T-helper 9 cell (primary cell): ENCODE measurements at places on chromosomes 6 and 20.

GRCh38 chr6:165668951-165669350, 5.9 kb upstream of the PDE10A start:
- no peak for DNase-seq

DNA sequence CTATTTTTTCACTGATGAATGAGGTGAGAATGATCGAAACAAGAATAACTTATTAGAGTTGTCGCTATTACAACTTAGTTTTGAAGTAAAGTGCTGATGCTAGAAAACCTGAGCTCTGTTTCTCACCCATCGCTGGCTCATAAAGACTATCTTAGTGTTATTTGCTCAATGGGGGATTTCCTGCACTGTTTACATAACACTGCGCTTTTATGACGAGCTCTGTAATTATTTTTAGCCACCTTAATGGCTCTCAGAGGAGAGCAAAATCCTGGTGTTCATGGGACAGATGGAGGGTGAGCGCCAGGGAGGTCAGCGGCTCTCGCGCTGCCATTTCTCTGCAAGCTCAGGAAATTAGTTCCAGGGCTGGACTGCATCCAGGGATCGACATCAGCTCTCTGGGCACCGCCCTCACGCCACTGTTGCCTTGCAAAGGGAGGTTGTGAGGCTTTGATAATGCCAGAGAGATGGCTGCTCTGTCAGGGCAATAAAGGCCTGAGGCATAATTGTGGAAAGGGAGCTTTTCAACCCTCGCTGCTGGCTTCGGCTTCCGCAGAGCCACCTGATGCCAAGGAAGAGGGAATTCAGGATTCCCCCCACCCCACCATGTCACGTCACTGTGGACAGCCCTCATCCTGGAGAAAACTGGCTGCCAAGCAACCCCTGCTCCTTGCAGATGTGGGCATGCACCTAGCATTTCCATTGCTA, 72.0 kb downstream of the DACT2 start:
- DNase-seq = no peak

- DNase-seq = no peak
These were observed 123.4 kb downstream of the MAFB start for GRCh38 chr20:40565682-40566040.

- no peak for DNase-seq
These were observed 851.4 kb upstream of the CITED2 start for GRCh38 chr6:140225701-140226436.

DNA sequence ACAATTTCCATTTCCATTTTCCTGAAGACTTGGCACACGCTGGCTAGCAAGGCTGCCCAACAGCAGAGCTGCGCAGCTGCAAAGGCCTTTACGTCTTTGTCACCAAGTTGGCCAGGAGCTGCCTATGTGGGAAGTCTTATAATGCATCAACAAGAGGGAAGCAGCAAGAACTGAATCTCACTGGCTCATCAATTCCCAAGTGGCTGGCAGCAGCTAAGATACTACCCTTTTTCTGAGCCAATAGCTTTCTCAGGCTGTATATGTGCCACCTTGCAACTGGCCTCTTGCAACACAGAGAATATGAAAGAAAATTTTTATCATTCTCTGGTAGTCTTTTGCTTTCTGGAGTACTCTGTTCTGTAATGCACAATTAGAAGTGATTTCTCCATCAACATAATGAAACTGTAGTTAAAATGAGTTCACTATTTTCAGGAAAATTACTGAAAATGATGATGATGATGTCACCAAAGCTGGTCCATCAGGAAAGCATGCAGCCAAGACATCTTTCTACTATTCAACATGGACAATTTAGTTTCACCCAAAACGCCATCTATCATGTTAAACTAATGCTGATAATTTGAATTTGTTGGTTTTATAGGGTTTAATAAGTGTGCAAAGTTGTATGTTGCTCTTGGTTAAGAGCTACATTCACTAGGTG, 97.3 kb upstream of the FOXA2 start:
- DNase-seq = no peak

DNA sequence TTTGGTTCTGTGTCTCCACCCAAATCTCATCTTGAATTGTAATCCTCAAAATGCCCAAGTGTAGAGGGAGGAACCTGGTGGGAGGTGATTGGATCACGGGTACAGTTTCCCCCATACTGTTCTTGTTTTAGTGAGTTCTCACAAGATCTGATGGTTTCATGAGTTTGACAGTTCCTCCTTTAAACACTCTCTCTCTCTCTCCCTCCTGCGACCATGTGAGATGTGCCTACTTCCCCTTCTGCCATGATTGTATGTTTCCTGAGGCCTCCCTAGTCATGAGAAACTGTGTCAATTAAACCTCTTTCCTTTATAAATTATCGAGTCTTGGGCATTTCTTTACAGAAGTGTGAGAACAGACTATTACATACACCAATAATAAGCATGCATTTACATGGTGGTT, 12.1 kb upstream of the EYS start:
- DNase-seq = no peak

DNA sequence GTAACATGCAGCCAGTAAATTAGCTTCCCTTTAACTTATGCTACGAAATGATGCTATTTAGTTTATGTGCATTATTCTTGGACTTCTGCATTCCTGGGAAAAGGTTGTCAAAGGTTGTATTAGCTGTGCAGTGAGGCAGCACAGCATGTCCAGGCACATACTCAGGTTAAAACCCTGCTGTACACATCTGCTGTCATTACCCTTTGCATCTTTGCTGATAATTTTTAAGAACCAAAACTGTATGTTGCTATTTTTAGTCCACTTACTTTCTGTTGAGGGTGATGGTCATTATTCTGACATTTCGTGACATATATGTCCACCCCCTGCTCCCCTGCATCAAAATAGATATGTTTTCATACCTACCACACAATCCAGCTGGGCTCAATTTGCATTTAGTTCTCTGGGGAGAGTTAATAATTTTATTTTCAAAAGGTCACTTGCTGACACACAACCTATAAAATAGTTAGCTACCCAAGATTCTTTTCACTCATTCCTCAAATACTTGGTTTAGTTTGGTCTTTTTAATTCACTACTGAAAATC, 142.5 kb upstream of the SPACA1 start:
- no peak for DNase-seq

GRCh38 chr6:161792851-161793493, 519.1 kb upstream of the AGPAT4 start:
- no peak for DNase-seq

- no peak for DNase-seq
These were observed 150.4 kb downstream of the CFAP61 start for GRCh38 chr20:20202768-20203167.

DNA sequence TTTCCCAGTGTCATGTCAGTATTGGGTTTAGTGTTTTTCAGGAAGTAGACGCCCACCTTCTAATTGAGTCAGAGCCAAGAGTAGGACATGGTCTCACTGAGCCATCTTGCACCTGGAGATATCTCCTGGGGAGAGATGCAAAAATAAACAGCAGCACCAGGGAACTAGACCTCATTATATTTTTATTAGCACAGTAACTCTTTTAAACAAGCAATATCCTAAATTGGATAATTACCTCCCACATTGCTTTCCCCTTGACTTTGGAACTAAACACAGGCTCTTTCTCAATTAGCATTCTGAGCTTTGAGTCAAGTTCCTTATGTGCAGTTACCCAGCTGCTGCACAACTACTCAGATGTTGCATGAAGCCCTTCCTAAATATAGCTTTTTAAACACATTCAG, 175.4 kb downstream of the IBTK start:
- DNase-seq = no peak

DNA sequence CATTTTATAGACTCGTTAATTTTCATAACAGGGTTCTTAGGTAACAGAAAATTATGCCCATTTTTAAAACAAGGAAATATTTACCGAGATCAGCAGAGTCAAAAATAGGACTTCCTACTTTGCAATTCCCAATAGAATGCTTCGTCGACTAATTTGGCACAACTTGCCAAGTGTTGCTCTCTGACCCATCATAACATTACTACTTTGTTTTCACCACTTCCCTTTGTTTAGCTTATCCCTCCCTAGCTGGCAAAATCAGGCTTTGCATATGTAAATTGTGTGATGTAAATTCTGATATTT, 914 bp upstream of the RANBP9 start:
- DNase-seq = no peak

GRCh38 chr20:4086771-4087687, 71.7 kb upstream of the RNF24 start:
- no peak for DNase-seq

- DNase-seq = no peak
These were observed 20.2 kb upstream of the CD93 start for GRCh38 chr20:23106271-23106851.

- no peak for DNase-seq
These were observed 41.2 kb upstream of the EZR start for GRCh38 chr6:158860279-158860865.

DNA sequence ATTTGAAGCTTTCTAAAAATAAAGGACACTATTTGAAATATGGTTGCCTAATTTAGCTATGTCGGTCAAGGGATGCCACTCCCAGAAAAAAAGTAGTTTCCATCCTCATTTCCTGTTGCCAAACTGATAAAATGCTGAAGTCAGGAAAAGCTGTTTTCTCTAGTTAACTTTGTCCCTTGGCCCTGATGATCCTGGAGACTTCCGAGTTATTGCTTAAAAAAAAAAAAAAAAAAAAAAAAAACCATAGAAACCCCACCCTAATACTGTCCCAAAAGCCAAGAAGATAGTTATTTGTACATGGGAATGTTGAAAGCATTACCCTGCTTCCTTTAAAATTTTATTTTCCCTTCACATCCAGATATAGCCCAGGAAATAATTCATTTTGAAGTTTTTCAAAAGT, 236.7 kb downstream of the SOD2 start:
- no peak for DNase-seq

DNA sequence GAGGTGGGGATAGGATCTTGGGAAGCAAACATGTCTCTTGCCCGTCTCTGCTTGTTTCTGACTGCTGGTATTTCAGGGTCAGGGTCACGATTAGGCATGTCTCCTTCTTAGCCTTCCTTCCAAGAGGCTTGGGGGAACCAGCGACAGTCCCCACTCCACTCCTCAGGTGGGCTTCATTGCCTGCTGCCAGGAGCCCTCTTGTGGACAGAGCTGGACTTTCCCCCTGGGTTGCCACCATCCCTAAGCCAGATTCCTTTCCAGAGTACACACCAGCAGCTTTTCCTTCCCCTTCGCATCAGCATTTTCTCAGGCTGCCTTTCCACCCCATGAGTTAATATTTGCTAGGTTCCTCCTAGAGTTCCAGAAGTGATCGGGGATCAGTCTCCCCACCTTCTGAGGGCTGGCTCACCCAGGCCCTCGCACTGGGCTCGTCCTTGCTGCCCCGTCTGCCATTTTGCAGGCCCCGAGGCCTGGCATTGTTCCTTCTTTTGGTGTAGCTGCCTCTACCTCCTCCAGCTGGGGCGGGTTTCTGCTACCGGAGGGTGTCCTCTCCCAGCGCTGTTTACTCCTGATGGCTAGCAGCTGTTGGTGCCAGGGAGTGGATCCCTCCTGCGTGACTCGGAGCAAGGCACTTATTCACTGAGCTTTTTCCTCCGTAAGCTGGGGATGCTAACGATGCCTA, 8.8 kb upstream of the C20orf144 start:
- no peak for DNase-seq

- no peak for DNase-seq
These were observed 20.0 kb downstream of the PLA2G7 start for GRCh38 chr6:46715141-46715540.

- no peak for DNase-seq
These were observed 73.7 kb downstream of the SMLR1 start for GRCh38 chr6:130900913-130901312.

GRCh38 chr6:31172973-31173384, 2.5 kb upstream of the POU5F1 start:
- no peak for DNase-seq

DNA sequence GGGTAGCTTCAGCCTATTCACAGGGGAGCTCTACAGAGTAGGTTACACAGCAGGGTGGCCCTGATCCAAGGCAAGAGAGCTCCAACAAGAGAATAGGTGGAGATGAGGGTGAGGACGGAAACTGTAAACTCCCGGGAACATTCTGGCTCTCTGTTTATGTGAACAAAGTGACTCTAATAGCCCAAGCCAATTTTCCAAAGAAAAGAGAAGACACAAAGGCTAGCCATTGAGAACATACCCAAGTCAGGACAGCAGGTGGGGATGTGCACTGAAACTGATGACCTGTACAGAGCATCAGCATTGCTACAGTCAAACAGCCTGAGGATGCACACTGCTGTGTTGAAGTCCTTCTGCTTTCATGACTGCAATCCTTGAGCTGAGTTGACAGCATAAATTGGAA, 136.0 kb upstream of the TOP1 start:
- DNase-seq = no peak

DNA sequence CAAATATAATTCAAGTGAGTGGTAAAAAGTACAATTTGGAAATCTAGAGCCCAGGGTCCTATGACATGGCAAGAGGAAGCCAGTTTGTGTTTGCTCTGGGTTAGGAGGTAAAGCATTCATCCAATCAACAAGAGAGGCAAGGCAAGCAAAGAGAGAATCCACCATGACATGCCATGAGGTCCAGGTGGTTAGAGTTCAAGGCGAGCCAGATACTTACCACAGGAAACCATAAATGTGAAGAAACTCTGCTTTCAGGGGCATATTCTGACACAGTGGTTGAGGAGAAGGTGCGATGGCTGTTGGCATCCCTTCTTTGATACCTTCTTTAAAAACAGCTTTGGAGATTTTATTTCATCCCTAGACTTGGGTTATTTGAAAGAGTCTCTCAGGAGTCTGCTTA, 193.8 kb upstream of the MAN1A1 start:
- DNase-seq = no peak

GRCh38 chr6:99993533-99994251, at the start of gene MCHR2:
TSS of gene MCHR2 (minus strand) at chr6:99994223. CDS start at chr6:99956147, 38,076 bp downstream.
- DNase-seq = no peak

DNA sequence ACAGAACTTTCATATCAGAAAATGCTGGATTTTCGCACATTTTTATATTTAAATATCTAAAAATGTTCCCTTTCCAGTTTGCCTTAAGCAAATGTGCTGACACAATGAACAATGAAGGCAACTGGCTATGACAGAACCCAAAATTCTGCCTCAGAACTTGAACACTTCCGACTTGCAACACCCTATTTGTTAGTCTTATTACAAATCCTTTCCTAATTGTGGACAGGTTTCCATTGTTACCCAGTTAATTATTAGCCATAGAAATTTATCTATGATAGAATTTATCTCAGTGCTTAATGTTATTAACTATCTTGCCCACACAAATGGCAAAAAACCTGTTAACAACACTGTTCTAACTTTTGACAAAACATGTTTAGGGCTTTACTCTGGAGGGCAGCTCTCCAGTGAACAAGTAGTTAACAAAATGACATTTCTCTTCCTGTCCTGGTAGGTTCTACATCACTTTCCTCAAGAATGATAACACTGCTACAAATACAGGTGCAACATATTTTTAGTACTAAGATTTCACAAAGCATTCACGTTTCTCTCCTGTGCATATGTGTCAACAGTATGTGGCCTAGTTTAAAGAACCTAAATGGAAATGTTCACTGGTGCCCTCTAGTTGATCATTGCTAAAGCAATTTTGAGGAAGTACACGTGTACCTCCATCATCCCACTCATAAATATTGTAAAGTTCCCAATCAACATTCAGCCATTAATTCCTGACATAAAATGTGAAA, 58.4 kb downstream of the HIVEP2 start:
- no peak for DNase-seq
